ENCODE measurements at places on chromosomes 5 and 9.

DNA sequence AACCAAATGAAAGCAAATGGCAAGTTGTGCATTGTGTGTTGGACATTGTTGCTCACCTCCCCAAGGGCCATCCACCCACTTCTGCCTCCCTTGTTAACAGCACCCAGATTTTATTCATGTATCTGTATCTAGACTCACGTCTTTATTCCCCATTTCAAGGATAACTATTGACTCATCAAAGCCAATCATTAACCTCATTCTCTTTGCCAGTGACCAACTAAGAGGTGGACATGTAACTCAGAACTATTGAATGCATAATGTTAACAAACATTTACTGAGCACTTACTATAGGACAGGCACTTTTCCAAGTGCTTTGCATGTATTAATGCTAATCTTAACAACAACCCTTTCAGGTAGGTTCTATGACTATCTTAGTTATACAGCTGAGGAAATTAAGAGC lies 45.2 kb upstream of the SMARCA2 start:
- no peak for DNase-seq

DNA sequence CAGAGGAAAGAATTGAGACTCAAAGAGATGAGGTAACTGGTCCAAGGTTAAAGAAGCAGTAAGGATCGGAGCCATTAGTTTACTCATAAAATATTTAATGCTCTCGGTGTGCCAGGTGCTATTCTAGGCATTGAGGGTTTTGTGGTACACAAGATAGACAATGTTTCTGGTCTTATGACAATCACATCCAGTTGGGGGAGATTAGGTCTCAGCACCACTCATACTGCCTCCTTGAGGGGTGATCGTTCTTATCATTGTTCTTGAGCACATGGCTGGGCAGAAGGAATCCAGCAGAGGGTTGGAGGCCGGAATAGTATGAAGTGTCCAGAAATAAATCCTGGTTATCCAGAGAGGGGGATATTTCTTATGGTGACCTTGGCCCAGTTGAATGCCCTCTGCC lies 40.7 kb upstream of the LCP2 start:
- no peak for DNase-seq

DNA sequence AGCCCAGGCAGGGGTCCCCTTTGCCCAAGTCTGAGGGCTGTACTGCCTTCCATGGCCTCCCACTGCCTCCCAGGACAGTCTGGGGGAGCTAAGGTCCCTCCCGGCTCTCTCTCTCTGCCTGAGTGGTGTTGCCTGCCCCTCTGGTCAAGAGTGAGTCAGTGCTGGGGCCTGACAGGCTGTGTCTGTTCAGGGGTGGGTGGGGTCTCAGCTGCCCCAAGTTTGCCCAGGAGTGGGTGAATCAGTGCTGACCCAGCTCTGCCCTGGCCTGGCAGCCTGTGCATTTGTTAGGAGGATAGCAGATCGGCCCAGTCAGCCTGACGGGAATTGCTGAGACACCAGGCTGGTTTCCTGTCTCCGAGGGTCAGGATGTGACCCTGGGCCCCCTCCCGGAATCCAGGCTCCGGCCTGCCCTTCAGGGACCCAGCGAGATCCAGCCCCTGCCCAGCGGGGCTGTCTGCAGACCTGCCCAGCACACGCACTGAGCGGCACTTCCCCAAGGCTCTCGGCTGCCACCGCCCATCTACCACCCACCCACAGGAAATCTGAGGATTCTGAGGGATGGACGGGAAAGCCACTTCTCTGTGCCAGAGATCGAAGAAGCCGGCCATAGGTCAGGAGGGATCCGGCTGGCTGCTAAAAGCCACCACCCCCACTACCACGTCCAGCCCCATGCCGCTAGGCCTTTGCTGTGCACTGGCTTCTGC lies 15.9 kb downstream of the ENG start:
- peak; percentile 88 for DNase-seq

- no peak for DNase-seq
Observed at GRCh38 chr9:110601098-110601497, 21.6 kb upstream of the SVEP1 start.

- DNase-seq, result peak; percentile 47
Observed at GRCh38 chr5:56481428-56482357, 248.6 kb upstream of the ANKRD55 start.

GRCh38 chr9:71909887-71910649 lies 925 bp downstream of the ABHD17B start:
- no peak for DNase-seq

- no peak for DNase-seq
Observed at GRCh38 chr5:35415309-35415708, 185.0 kb upstream of the PRLR start.

DNA sequence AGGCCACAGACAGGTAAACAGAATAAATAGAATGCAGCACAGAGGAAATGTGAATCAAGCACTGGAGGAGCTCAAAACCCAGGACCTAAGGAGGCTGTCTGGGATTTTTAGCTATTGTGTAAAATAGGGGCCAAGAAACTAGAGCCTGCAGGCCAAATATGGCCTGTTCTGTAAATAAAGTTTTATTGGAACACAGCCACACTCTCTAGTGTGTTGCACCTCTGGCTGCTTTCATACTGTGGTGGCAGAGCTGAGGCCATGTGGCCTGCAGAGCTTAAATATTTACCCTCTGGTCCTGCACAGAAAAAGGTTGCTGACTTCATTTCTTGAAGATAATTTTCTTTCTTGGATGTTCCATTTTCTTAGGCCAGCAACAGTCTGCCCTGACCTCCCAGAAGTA lies 136.4 kb downstream of the WDR41 start:
- DNase-seq, result no peak

GRCh38 chr5:150014456-150014855 lies 13.9 kb downstream of the HMGXB3 start:
- no peak for DNase-seq

GRCh38 chr9:15153961-15154360 lies 153.1 kb downstream of the TTC39B start:
- no peak for DNase-seq

- peak; percentile 81 for DNase-seq
Observed at GRCh38 chr9:37079370-37080164, 40.8 kb upstream of the ZCCHC7 start.

GRCh38 chr5:2181557-2181956 lies 298.8 kb upstream of the IRX4 start:
- DNase-seq, result no peak

GRCh38 chr5:35765921-35766320 lies 90.8 kb upstream of the IL7R start:
- DNase-seq, result no peak

- DNase-seq, result peak; percentile 56
Observed at GRCh38 chr5:40619421-40619820, 60.3 kb upstream of the PTGER4 start.

- peak; percentile 41 for DNase-seq
Observed at GRCh38 chr5:81971111-81971711, 612 bp upstream of the ATG10 start.

DNA sequence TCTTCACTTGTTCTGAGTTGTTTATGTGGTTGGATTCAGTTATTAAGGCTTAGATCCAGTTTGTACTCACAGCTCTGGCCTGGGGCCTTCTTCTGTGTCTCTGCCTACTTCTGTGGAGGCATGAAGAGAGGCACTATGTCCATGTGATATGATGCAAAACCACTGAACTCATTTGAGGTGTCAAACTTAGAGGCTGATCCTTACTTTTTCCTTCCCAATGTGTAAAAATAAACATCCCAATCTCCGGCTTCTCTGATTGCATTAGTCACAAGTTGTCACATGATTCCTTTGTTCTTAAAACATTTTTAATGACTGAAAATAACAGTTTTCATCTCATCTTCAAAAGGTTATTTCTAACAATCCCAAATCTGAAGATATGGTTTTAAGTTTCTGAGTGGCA lies 276.0 kb upstream of the RGMB start:
- no peak for DNase-seq

DNA sequence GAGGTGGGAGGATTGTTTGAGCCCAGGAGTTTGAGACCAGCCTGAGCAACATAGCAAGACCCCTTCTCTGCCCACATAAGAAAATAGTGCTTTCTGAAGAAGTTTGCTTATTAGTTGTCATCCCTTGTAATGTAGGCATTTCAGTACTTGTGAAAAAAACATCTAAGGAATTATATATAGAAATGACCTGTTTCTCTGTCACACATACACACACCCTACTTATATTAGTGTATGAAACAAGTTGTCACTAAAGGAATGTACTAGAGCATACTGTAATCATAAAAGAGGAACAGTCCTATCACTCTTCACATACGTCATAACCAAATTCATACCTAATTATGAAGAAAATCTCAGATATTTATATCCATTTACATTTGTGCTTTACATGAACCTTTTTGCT lies 122.0 kb downstream of the NIPBL start:
- DNase-seq, result no peak

GRCh38 chr5:57176350-57176857 lies 2.5 kb downstream of the GPBP1 start:
- no peak for DNase-seq

- no peak for DNase-seq
Observed at GRCh38 chr5:120841830-120842229, 377.7 kb downstream of the PRR16 start.

- no peak for DNase-seq
Observed at GRCh38 chr5:63170486-63170885, 591.9 kb downstream of the LRRC70 start.

- no peak for DNase-seq
Observed at GRCh38 chr5:6545036-6545693, 87.7 kb downstream of the NSUN2 start.

GRCh38 chr5:134554319-134555222 lies 29.1 kb downstream of the JADE2 start:
- no peak for DNase-seq

DNA sequence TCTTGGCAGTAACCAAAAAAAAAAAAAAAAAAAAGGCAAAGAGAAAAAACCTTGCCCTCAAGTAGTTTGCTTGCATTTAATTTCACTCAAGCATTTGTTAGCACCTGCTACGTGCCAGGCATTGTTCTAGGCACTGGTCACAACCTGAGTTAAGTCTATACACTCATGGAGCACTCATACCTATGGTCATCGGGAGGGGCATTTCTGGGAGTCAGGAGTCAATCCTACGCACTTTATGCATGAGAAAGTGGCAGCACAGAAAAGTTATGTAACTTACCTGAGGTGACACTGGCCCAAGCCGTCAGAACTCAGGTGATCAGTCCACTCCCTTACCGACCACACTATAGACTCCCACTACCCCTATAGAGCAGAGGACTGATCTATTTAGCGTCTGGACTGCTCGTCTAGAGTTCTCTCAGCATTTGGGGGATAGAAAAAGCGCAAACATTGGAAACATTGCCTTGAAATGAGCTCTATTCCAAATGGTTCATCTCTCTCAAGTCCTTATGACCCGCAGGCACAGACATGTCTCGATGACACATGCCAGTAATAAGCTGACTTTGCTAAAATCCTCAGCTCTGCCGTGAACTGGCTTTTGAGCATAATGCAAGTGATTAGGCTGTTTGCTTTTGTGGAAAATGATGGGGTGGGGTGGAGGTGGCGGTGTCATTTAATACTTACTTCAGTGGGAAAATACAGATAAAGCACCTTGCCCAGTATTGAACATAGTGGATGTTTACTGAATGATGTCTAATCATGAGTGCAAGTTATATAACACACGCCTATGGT lies 160.2 kb downstream of the ARHGEF28 start:
- no peak for DNase-seq

GRCh38 chr9:137807721-137808703 lies 69.6 kb upstream of the CACNA1B start:
- DNase-seq, result no peak

DNA sequence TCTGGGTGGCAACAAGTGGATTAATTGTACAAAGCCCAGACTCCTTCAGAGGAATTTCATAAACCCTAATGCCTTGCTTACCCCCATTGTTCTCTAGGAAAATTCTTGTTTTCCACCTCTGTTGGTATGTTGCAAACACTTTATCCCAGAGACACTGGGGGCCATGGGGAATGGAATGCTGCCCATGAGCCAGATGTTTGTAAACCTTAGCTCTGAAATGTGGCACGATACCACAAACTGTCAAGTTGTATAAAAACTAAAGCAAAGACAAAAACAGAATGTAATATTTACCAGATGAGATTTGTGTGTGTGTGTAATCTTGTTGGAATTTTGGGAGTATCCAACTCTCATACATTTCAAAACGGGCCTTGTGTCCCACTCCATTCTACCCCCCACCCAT lies 465.0 kb downstream of the EBF1 start:
- DNase-seq, result no peak

- no peak for DNase-seq
Observed at GRCh38 chr5:151459680-151460324, 12.4 kb downstream of the SLC36A1 start.

GRCh38 chr9:81860581-81860980 lies 67.6 kb upstream of the SPATA31D4 start:
- DNase-seq, result no peak

DNA sequence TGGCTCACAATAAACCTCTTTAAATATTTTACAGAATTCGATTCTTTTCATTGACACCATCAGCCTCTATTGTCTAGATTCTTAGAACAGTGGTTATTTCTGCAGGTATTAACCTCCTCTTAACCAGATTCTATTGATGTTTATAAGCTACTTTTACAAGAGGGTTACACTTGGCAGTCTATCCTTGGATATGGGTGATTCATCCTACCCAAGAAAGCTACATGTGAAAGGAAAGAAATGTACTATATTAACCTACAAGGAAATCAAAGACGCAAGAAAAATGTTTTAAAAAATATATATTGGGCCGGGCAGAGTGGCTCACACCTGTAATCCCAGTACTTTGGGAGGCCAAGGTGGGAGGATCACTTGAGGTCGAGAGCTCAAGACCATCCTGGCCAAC lies 16.7 kb downstream of the SLC25A25 start:
- no peak for DNase-seq

DNA sequence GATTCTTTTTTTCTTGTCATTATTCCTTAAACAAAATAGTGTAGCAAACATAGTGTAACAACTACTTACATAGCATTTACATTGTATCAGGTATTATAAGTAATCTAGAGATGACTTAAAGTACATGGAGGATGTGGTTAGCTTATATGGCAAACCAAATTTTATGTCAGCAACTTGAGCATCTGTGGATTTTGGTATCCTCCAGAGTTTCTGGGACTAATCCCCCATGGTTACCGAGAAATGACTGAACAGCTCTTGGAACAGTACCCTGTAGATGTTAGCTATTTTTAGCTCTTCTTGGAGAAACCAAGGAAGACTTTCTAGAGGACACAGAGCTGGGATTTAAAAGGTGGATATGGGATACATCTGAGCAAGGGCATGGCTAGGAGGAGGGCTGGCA lies 157.6 kb upstream of the KLF4 start:
- DNase-seq, result no peak

DNA sequence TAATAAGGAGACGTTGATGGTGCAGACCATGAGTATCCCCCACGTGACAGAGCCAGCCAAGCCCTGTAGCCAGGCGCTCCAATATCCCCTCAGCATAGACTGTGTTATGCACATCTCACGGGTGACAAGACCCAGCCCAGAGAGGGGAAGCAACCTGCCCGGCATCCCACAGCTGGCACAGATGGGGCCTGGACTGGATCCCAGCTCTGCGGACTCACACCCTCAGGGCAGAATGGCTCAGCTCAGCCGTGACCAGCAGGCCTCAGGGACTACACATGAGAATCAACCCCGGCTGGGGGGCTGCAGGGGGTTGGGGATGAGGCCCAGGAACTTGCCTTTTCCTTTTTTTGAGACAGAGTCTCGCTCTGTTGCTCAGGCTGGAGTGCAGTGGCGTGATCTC lies 11.7 kb downstream of the FIBCD1 start:
- DNase-seq, result no peak

- DNase-seq, result no peak
Observed at GRCh38 chr9:125446561-125447094, 185.0 kb downstream of the GAPVD1 start.

GRCh38 chr5:178561746-178562264 lies 28.4 kb downstream of the COL23A1 start:
- DNase-seq, result no peak
